ENCODE measurements at places on chromosomes 3 and 15. TPM values are rescaled to one million over a fixed set of nuclear protein-coding genes. Genes with fewer than 3 reads are reported as not detected.

DNA sequence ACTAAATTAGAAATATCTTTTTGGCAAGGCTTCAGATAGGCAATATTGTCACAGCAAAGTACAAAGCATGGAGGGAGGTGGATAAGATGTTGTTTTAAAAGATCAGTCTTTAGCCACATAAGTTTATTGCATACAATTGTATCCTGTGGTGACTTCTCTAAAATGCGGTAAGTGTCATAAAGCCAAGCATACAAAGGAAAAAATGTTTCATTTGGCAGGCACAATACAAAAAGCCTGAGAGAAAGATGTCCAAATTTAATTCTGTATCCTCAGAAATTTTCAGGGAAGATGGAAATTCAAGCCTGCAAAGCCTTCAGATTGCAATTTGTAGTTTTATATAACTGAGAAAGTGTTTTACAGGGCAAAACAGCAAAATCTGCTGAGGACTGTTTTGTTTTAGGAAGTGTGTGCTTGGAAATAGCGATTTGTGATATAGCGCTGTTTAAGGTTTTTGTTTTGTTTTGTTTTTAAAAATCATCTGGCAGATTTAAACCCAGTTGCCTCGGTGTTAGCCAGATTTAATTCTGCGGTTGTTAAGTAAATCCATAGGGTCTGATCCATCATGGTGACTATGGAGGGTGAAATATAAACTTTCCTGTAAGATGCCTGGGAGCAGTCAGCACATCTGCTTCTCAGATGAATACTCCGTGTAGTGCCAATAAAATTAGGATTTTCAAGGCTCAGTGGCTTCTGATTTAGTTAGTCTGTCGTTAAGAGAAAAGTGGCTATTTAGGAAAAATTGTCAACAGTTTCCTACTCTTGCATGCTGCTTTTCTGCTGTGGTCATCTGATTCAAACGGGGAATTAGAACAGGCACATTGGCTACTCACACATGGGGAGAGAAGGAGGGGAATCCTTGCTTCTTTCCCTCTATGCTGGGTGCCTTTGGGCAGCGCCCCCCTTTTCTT, 8.0 kb downstream of the KAT2B start:
- no peaks in the 10 kb centered on the region for H3K36me3 ChIP-seq
- no peak for DNase-seq
- no peaks in the 10 kb centered on the region for H3K27me3 ChIP-seq
- H3K4me1 ChIP-seq = peaks cover 57% of the 10 kb centered on the region

DNA sequence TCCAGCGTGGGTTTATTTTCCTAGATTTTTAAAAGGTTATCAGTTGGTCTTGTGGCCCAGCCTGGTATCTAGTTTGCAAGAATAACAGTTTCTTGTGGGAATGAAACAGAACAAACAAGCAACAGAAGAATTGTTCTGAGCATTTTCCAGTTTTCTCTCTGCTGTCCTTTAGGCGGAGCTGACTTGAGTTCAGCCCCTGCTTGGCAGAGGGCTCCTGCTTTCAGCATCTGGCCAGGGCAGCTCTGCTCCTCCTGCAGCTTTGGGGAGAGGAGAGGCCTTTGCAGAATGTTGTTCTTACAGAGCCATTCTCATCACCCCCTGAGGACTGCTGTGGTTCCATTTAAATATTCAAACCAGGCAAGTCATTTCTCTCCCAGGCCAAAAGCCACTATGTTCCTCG, 117.7 kb downstream of the ALDH1A2 start:
- no peak overlapping the region for H3K4me3 ChIP-seq
- H3K36me3 ChIP-seq = no peaks in the 10 kb centered on the region
- no peak for DNase-seq
- H3K27ac ChIP-seq = no peak overlapping the region
- H3K27me3 ChIP-seq = no peaks in the 10 kb centered on the region

DNA sequence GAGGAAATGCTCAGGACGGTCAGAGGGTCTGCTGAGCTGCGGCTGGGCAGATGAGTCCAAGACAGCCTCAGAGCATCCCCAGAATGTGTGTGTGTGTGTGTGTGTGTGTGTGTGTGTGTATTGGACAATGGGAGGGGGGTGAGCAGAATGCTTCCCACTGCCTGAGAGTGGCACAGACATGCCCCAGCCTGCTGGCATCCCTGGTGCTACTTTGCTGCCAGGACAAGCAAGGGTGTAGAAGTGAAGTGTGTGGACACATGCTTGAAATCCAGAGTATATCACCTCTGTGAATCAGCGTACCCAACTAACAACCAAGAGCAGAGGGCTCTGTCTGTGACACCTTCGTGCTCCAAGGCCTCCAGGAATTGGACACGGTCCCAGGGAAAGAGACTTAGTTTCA, 76.3 kb downstream of the SLC9A9 start:
- H3K4me1 ChIP-seq = peaks cover 20% of the 10 kb centered on the region
- H3K36me3 ChIP-seq = no peaks in the 10 kb centered on the region
- H3K27me3 ChIP-seq = no peaks in the 10 kb centered on the region
- no peak overlapping the region for H3K27ac ChIP-seq
- no peak for DNase-seq

- H3K27me3 ChIP-seq = no peaks in the 10 kb centered on the region
- H3K4me3 ChIP-seq = no peak overlapping the region
- DNase-seq = no peak
- H3K36me3 ChIP-seq = no peaks in the 10 kb centered on the region
- peaks cover 25% of the 10 kb centered on the region for H3K4me1 ChIP-seq
Measured at GRCh38 chr3:143827425-143827824, 20.8 kb downstream of the SLC9A9 start.

GRCh38 chr3:54857343-54857742, 70.5 kb downstream of the LRTM1 start:
- H3K27me3 ChIP-seq = peaks cover 5% of the 10 kb centered on the region
- H3K36me3 ChIP-seq = no peaks in the 10 kb centered on the region
- no peak overlapping the region for H3K4me3 ChIP-seq
- no peak overlapping the region for H3K27ac ChIP-seq

- H3K4me3 ChIP-seq = no peak overlapping the region
- no peaks in the 10 kb centered on the region for H3K4me1 ChIP-seq
- no peak overlapping the region for H3K27ac ChIP-seq
- H3K36me3 ChIP-seq = no peaks in the 10 kb centered on the region
- DNase-seq = no peak
- no peaks in the 10 kb centered on the region for H3K27me3 ChIP-seq
Measured at GRCh38 chr3:95438274-95438673, 1375.4 kb downstream of the NSUN3 start.

DNA sequence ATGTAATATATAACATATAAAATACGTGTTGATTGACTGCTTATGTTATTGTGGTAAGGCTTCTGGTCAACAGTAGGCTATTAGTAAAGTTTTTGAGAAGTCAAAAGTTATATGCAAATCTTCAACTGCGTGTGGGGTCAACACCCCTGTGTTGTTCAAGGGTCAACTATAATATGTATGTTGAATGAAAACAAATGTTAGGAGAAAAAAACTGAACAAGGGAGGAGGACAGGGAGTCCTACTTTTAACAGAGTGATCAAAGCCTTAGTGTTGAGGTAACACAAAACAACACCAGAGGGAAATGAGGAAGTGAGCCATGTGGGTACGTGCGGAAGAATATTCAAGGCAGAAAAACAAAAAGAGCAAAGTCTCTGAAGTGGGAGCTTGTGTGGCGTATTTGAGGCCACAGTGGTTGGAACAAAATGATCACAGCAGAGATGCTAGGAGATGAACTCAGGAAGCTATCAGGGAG, 62.5 kb downstream of the SFMBT1 start:
- no peak overlapping the region for H3K27ac ChIP-seq
- no peak overlapping the region for H3K4me3 ChIP-seq
- DNase-seq = no peak
- H3K4me1 ChIP-seq = peaks cover 9% of the 10 kb centered on the region

FSTL1 gene
- total RNA-seq = 117 TPM

TF gene
- total RNA-seq = not detected

Data from stomach (tissue), 19 donors.